ENCODE measurements at places on chromosomes 13 and 19. TPM values are rescaled to one million over a fixed set of nuclear protein-coding genes. Genes with fewer than 3 reads are reported as not detected.
A peak's percentile ranks its signal among the peaks of the same experiment; 100 is the strongest.

ZNF433 gene
- 4.4 TPM for total RNA-seq

ZNF541 gene
- total RNA-seq: 0.86 TPM

SPRY2 gene
- total RNA-seq: 0.44 TPM

KLK8 gene
- not detected for total RNA-seq

C19orf38 gene
- total RNA-seq: 0.41 TPM

TMEM59L gene
- not detected for total RNA-seq

ZNF528 gene
- 62.4 TPM for total RNA-seq

UHRF1 gene
- 0.36 TPM for total RNA-seq

SYNGR4 gene
- total RNA-seq: not detected

TICAM1 gene
- total RNA-seq: 7.2 TPM

ZFP82 gene
- total RNA-seq: 10.1 TPM

CBLC gene
- total RNA-seq: not detected

AP1M2 gene
- total RNA-seq: not detected

GDF15 gene
- not detected for total RNA-seq

DNA sequence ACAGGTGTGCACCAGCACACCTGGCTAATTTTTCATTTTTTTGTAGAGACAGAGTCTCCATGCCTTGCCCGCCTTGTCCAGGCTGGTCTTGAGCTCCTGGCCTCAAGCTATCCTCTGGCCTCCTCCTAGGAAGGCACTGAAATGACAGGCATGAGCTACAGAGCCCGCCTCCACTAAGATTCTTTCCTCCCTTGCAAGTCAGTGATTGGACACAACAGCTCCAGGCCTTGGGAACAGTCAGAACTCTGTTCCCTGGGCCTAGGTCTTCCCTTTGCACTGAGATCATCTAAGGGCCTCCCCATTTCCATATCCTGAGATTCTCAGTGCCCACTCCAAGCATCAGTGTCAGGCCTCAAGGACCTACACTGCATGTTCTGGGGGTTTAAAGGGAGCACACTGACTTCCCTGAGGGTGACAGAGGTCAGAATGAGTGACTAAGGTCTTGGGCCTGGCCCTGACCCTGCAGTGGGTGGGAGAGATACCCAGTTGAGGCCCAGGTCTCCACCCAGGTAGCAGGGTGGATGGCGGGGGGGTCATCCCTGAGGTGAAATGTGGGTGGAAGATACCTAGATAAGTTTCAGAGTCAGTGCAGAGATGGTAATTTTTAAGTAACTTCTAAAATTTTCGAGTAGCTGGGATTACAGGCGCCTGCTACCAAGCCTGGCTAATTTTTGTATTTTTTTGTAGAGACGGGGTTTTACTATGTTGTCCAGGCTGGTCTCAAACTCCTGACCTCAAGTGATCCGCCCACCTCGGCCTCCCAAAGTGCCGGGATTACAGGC, 17.3 kb upstream of the ERCC1 start:
- H3K4me1 ChIP-seq: peaks cover 22% of the 10 kb centered on the region
- H3K36me3 ChIP-seq: no peaks in the 10 kb centered on the region
- H3K4me3 ChIP-seq: peak overlapping the region; percentile 60
- no peaks in the 10 kb centered on the region for H3K27me3 ChIP-seq
- DNase-seq: no peak

- peak overlapping the region; percentile 98 for H3K27ac ChIP-seq
- DNase-seq: peak; percentile 36
- H3K4me1 ChIP-seq: peaks cover 31% of the 10 kb centered on the region
- H3K27me3 ChIP-seq: no peaks in the 10 kb centered on the region
- H3K4me3 ChIP-seq: peak overlapping the region; percentile 98
- H3K36me3 ChIP-seq: peaks cover 8% of the 10 kb centered on the region
Measured at GRCh38 chr19:12331211-12331941, 2.1 kb downstream of the ZNF563 start.

- no peak overlapping the region for H3K27ac ChIP-seq
- no peaks in the 10 kb centered on the region for H3K36me3 ChIP-seq
- H3K27me3 ChIP-seq: no peaks in the 10 kb centered on the region
- no peak overlapping the region for H3K4me3 ChIP-seq
- DNase-seq: no peak
Measured at GRCh38 chr13:76860706-76861105, 25.5 kb downstream of the KCTD12 start.

GRCh38 chr13:46329624-46330023, 57.4 kb downstream of the RUBCNL start:
- no peak overlapping the region for H3K4me3 ChIP-seq
- no peak for DNase-seq
- no peaks in the 10 kb centered on the region for H3K36me3 ChIP-seq
- no peak overlapping the region for H3K27ac ChIP-seq
- H3K4me1 ChIP-seq: peaks cover 28% of the 10 kb centered on the region
- no peaks in the 10 kb centered on the region for H3K27me3 ChIP-seq

GRCh38 chr13:106596275-106596937, 28.5 kb upstream of the ARGLU1 start:
- H3K4me1 ChIP-seq: peaks cover 16% of the 10 kb centered on the region
- no peak for DNase-seq
- H3K27me3 ChIP-seq: peaks cover 11% of the 10 kb centered on the region
- no peak overlapping the region for H3K27ac ChIP-seq
- H3K4me3 ChIP-seq: no peak overlapping the region

GRCh38 chr13:51619614-51620013, 35.4 kb downstream of the WDFY2 start:
- peaks cover 3% of the 10 kb centered on the region for H3K36me3 ChIP-seq
- DNase-seq: no peak
- H3K4me1 ChIP-seq: peaks cover 41% of the 10 kb centered on the region

DNA sequence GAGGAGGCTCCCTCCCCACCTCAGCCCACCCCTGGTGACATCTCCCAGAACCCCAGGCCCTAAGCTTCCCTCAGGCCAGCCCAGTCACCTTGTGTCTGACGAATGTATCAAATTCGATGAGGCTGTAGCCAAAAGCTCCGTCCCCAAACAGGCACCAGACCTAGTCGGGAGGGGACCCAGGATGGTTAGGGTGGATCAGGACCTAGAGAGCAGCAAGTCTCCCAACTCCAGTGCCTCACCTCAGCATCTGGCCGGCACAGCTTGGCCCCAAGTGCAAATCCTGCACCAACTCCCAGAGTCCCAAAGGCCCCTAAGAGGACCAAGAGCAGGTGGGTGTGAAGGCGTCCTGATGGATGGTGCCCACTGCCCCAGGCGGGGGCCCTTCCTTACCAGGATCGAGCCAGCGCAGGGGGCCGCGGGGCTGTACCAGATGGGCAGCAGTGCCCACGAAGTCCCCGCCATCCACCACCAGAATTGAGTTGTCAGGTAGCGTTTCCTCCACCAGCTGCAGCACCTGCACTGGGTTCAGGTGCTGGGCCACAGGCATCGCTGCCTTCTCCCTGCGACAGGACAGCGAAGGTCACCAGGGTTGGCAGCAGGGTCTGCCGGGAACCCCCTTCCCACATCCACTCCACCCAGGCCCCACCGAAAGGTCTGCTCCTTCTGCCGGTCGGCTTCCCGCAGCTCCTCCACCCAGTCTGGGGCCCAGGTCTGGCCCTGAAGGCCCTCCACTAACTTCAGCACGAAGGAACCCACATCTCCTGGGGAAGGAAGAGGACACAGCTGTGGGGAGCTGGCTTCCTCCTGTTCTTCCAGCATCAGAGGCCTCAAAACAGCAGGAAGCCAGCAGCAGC, 8.8 kb downstream of the SYDE1 start:
- H3K4me3 ChIP-seq: no peak overlapping the region
- DNase-seq: no peak
- peaks cover 7% of the 10 kb centered on the region for H3K4me1 ChIP-seq
- no peaks in the 10 kb centered on the region for H3K36me3 ChIP-seq
- H3K27ac ChIP-seq: no peak overlapping the region

- DNase-seq: peak; percentile 37
- no peaks in the 10 kb centered on the region for H3K36me3 ChIP-seq
- H3K27ac ChIP-seq: peak overlapping the region; percentile 23
- no peak overlapping the region for H3K4me3 ChIP-seq
Measured at GRCh38 chr13:78022164-78022877, 103.7 kb upstream of the EDNRB start.

DNA sequence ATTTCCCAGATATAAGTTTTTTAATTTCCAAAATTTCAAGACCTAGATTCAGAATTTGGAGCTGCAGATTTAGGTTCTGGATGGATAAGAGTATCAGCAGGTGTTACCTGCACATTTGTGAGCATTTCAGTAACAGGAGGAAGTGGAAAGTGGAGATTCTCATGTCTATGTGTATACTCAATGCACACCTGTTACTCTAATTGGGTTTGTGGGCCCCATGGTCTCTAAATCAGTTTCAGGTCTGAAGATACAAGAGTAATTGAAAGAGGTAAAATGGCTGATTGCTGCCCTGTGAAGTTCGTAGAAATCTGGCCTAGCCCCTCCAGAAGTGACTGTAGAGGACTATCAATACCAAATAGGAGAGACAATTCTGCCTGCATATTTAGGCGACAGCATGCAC, 13.9 kb downstream of the ZNF675 start:
- no peak overlapping the region for H3K4me3 ChIP-seq
- DNase-seq: no peak
- no peak overlapping the region for H3K27ac ChIP-seq
- H3K4me1 ChIP-seq: peaks cover 13% of the 10 kb centered on the region
- H3K27me3 ChIP-seq: no peaks in the 10 kb centered on the region

DNA sequence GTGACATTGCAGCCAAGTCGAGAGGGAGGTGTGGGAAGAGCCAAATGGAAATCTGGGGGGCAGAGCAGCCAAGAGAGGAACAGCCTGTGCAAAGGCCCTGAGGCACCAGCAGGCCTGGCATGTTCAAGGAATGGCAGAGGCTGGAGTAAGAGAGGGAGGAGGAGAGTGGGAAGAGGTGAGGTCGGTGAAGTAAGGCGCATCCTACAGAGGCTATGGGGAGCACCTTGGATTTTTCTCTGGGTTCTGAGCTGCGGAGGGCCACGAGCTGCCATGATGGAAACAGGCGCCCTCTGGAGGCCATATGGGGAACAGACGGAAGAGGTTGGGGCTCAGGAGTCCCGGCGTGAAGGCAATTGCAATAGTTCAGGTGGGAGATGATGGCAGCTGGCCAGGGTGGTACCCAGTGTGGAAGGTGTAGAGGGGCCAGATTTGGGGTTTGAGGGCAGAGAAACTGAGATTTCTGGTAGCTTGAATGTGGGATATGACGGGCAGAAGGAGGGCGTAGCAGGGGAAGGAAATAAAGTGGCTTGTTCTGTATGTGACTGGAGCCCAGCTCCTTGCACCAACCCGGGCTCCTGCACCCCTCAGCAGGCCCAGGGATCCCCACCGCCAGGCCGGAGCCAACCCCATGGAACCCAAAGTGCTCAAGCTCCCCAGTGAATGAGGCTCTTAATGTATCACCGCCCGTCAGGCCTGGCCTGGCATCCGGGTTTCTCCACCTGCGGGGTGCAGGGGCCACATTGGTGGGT, 20.5 kb upstream of the STRN4 start:
- peaks cover 7% of the 10 kb centered on the region for H3K4me1 ChIP-seq
- no peaks in the 10 kb centered on the region for H3K27me3 ChIP-seq
- H3K36me3 ChIP-seq: no peaks in the 10 kb centered on the region
- H3K27ac ChIP-seq: no peak overlapping the region
- DNase-seq: peak; percentile 53

GRCh38 chr13:87941226-87941625, 270.1 kb downstream of the SLITRK5 start:
- H3K4me1 ChIP-seq: no peaks in the 10 kb centered on the region
- no peak overlapping the region for H3K4me3 ChIP-seq
- H3K27ac ChIP-seq: no peak overlapping the region
- no peaks in the 10 kb centered on the region for H3K27me3 ChIP-seq

DNA sequence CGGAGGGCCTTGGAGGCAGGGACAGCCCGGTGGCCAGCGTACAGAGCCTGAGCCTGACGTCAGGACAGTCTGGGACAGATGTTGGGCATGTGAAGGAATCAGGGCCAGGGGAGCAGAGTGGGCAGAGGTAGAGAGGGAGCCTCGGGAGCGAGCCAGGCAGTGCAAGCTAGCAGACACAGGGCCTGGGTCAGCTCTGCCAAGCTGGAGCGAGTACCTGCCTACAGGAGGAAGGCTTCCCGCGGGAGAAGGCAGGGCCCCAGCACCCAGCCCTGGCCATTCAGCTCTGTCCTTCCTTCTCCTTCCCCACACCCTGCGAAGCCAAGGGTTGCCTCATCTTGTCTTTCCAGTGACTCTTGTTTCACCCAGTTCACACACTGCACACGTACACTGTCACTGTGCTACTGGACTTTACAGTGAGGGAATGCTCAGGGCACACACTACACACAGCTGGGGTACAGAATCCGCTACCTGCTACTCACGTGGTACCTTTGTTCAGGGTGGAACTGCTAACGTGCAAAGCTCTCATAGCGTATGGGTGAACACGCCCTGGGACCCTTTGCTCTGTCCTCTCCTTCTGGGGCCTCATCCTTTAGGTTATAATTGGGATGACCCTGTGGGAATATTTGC, 9.8 kb upstream of the C1QTNF9 start:
- H3K27ac ChIP-seq: peak overlapping the region; percentile 70
- H3K36me3 ChIP-seq: peaks cover 100% of the 10 kb centered on the region
- no peaks in the 10 kb centered on the region for H3K27me3 ChIP-seq
- peaks cover 5% of the 10 kb centered on the region for H3K4me1 ChIP-seq
- H3K4me3 ChIP-seq: no peak overlapping the region

GRCh38 chr13:55245005-55245644, 1895.6 kb upstream of the PRR20A start:
- H3K27me3 ChIP-seq: no peaks in the 10 kb centered on the region
- no peaks in the 10 kb centered on the region for H3K4me1 ChIP-seq
- no peak overlapping the region for H3K27ac ChIP-seq
- H3K4me3 ChIP-seq: no peak overlapping the region
- no peaks in the 10 kb centered on the region for H3K36me3 ChIP-seq

DNA sequence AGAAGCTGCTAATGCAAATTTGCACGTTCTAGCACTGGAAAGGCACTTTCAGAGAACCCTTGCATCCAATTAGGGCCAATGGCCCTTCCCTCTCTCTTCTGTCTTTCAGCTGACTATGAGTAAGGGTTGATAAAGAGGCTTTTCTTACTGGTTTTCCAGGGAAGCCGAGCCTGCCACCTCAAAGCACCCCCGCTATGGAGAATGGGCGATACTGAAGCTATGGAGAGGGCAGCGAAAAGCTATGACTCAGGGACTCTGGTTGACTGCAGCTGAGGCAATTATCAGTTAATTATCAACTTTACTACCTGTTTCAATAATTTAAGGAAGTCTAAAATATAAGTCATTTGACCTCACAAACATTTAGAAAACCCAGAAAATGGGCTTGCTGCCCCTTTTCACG, 115.8 kb downstream of the TRPC4 start:
- H3K27ac ChIP-seq: no peak overlapping the region
- H3K4me1 ChIP-seq: no peaks in the 10 kb centered on the region
- no peak overlapping the region for H3K4me3 ChIP-seq
- no peaks in the 10 kb centered on the region for H3K27me3 ChIP-seq

Measured in naive thymus-derived CD8-positive, alpha-beta T cell (primary cell).